ENCODE measurements at places on chromosomes 7 and 10.
A peak's percentile ranks its signal among the peaks of the same experiment; 100 is the strongest.

- no peaks in the 10 kb centered on the region for H3K36me3 ChIP-seq
- no peaks in the 10 kb centered on the region for H3K4me1 ChIP-seq
- H3K4me3 ChIP-seq = no peak overlapping the region
- H3K27me3 ChIP-seq = no peaks in the 10 kb centered on the region
- no peak for DNase-seq
These were observed 73.5 kb upstream of the VIPR2 start for GRCh38 chr7:159218170-159218569.

GRCh38 chr7:115191526-115191925 is 269.6 kb downstream of the MDFIC start:
- no peak for DNase-seq
- no peak overlapping the region for H3K27ac ChIP-seq
- H3K4me1 ChIP-seq = no peaks in the 10 kb centered on the region

- H3K27me3 ChIP-seq = peaks cover 14% of the 10 kb centered on the region
- H3K27ac ChIP-seq = no peak overlapping the region
- H3K36me3 ChIP-seq = peaks cover 1% of the 10 kb centered on the region
- DNase-seq = no peak
- peaks cover 5% of the 10 kb centered on the region for H3K4me1 ChIP-seq
These were observed 61.9 kb upstream of the NKX6-2 start for GRCh38 chr10:132847856-132848255.

GRCh38 chr10:60461688-60462087 is 72.0 kb upstream of the ANK3 start:
- peaks cover 4% of the 10 kb centered on the region for H3K27me3 ChIP-seq
- H3K4me1 ChIP-seq = peaks cover 35% of the 10 kb centered on the region
- no peak overlapping the region for H3K4me3 ChIP-seq
- H3K36me3 ChIP-seq = no peaks in the 10 kb centered on the region
- no peak for DNase-seq

GRCh38 chr10:33109788-33110469 is 151.9 kb upstream of the ITGB1 start:
- peaks cover 26% of the 10 kb centered on the region for H3K27me3 ChIP-seq
- peaks cover 29% of the 10 kb centered on the region for H3K4me1 ChIP-seq
- H3K27ac ChIP-seq = no peak overlapping the region
- no peak overlapping the region for H3K4me3 ChIP-seq
- no peak for DNase-seq

- H3K36me3 ChIP-seq = peaks cover 4% of the 10 kb centered on the region
- H3K4me1 ChIP-seq = no peaks in the 10 kb centered on the region
- H3K27me3 ChIP-seq = peaks cover 5% of the 10 kb centered on the region
- no peak for DNase-seq
- no peak overlapping the region for H3K4me3 ChIP-seq
These were observed 515.7 kb downstream of the TCERG1L start for GRCh38 chr10:130795819-130796218.

DNA sequence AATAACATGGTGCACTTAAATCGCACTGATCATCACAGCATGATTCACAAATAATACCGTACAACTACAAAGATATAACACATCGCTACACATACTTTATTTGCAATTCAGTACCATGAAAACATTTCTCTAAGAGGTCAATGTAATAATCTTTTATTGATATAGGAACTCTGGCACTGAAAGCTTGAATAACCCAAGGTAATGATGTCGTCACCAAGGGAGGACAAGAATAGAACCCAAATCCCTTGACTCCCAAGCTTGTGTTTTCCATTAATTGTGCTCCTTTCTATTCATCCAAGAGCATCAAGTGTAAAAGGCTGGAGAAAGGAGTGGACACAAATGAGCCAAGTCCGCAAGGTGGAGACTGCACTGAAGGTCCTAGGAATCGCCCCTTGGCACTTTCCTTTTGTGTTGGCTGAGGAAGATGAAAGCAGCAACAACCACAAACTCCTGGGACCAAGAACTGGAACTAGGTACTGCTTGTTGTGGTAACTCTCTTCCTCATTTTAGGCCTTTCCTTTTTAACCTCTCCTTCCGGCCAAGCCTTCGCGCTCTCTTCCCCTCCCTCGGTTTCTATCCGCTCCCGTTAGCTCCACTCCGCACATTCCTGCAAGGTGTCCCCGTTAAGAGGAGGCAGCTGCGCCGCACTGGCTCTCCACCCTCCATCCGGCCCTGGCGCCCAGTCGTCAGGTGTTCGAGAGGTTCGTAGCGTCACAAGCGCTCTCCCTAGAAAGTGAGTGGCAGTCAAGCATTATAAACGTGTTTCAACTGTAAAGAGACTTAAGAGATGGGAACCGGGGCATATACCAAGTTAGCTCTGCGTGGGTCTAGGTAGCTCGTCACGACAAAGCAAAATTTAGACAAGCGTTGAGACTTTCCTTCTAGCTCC is 1.0 kb upstream of the CBLL1 start:
- DNase-seq = no peak
- peaks cover 44% of the 10 kb centered on the region for H3K4me1 ChIP-seq
- no peaks in the 10 kb centered on the region for H3K27me3 ChIP-seq
- H3K36me3 ChIP-seq = peaks cover 7% of the 10 kb centered on the region

DNA sequence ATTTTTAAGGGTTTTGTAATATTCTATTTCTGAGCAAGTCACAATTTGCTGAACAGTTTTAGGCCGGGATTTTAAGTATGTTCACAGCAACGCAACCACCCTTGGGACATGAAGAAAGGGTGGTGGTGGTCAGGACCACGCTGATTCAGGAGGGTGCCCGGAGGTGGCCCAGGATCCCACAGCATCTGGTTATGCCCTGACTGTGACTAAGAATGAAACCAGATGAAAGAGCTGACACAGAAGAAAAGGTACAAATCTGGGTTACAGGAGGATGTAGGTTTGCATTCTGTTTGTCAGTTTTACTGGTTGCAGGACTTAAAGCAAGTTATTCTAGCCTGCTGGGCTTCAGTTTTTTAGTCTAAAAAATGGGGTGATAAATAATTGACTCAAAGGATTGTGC is 279.7 kb downstream of the CCSER2 start:
- H3K36me3 ChIP-seq = no peaks in the 10 kb centered on the region
- no peak for DNase-seq
- H3K27me3 ChIP-seq = peaks cover 4% of the 10 kb centered on the region

DNA sequence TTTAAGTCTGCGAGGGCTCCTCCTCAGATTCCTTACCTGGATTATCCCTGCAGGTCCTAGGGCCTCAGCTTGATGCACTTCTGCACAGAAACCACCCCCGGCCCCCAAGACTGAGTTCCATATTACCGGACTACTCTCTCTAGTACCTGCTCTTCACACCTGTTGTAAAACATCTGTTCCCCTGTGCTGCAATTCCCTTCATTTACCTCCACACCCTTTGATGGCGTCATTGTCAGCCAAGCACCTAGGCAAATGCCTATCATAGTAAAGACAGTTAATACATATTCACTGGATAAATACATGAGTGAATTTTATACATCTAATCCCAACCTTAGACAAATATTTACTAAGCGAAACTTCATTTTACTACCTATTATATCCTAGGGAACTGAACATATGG is 275.5 kb downstream of the PLXDC2 start:
- no peak overlapping the region for H3K4me3 ChIP-seq
- no peaks in the 10 kb centered on the region for H3K4me1 ChIP-seq
- no peaks in the 10 kb centered on the region for H3K36me3 ChIP-seq
- no peak for DNase-seq

GRCh38 chr7:11587048-11587447 is 244.9 kb downstream of the THSD7A start:
- H3K4me1 ChIP-seq = no peaks in the 10 kb centered on the region
- no peaks in the 10 kb centered on the region for H3K27me3 ChIP-seq
- no peaks in the 10 kb centered on the region for H3K36me3 ChIP-seq
- no peak overlapping the region for H3K27ac ChIP-seq
- DNase-seq = no peak

DNA sequence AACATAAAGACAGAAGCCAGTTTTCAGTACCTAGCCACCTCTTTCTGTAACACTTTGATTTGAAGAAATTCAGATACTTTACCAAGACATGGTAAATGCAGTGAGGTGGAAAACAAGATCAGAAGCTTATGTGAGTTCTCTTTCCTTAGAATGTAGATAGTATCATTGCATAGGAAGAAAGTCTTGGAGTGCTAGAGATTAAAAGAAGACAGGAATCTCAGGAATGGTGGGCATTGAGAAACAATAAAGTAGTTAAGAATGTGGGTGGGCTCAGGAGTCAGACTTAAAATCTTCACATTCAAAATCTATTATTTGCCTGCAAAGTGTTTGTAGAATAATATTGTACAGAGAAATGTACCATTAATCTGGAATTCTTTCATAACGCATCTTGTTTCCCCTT is 58.9 kb downstream of the POLL start:
- H3K4me1 ChIP-seq = no peaks in the 10 kb centered on the region
- peaks cover 3% of the 10 kb centered on the region for H3K36me3 ChIP-seq
- peaks cover 2% of the 10 kb centered on the region for H3K27me3 ChIP-seq
- H3K27ac ChIP-seq = no peak overlapping the region

DNA sequence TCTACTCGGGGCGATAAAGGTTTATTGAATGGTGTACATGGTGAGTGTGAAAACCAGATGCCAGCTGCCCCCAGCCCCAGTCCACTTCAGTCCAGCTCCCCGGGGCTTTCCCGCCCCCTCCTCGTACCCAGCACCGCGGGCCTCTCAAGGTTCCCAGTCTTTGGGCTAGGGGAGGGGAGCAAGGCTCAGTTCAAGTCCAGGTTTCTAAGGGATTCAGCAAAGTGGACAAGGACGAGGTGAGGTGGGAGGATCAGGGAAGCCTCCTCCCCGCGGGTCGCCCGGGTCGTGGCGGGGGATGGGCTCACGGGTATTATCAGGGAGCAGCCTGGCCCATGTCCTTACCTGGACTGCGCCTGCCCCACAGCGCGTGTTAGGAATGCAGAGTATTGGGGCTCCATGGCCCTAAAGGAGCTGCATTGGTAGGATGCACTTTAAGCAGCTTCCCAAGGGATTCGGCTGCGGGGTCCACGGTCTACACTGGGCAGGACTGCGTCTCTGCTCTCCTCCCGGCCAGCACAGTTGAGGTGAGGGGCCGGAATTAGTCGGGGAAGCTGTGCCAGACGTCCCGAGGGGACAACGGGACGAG is 541 bp upstream of the PFKFB3 start:
- H3K27me3 ChIP-seq = no peaks in the 10 kb centered on the region
- H3K27ac ChIP-seq = no peak overlapping the region
- peaks cover 23% of the 10 kb centered on the region for H3K4me1 ChIP-seq
- no peak for DNase-seq
- no peaks in the 10 kb centered on the region for H3K36me3 ChIP-seq

DNA sequence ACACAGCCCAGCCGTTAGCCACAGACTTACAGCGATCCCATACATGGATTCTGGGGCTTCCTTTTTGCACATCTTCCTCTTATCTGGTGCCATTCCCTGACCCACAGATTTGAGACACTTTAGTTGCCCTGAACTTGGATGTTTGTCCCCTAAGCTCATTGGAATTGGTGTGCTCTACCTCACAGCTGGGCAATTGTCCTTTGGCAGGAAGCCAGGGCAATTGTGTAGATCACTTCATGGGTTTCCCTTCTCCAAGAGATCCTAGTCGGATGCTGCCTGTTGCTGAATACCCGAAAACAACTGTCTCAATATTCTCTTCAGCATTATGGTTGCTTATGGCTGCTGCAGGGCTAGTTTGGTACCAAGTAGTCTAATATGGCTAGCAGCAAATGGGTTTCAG is 470.7 kb upstream of the MKI67 start:
- no peak overlapping the region for H3K27ac ChIP-seq
- no peak overlapping the region for H3K4me3 ChIP-seq
- DNase-seq = no peak

DNA sequence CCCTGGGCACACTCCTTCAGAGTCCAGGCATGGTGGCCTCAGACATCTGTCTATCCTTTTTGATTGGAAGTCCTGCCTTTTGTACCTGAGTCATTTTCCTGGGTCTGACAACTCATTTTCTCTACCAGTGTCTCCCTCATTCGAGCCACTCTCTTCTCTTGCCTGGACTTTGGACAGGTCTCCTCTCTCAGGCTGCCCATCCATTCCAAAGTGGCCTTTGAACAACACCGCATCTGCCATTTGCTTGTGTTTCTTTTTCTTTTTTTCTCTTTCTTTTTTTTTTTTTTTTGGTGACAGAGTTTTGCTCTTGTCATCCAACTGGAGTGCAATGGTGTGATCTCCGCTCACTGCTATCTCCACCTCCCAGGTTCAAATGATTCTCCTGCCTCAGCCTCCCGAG is 142.1 kb upstream of the COBL start:
- H3K4me1 ChIP-seq = no peaks in the 10 kb centered on the region
- no peaks in the 10 kb centered on the region for H3K36me3 ChIP-seq
- H3K4me3 ChIP-seq = no peak overlapping the region
- DNase-seq = no peak

DNA sequence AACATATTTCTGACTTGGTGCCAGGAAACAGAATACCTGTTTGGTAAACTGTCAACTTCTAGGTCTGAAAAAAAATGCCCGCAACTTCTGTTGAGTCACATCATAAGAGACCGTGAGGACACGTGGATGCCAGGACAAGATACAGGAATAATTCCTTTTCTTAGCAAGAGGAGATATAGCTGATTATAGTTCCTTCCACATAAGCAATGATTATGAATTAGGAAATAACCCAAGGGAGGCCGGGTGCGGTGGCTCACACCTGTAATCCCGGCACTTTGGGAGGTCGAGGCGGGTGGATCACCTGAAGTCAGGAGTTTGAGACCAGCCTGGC is 75.2 kb downstream of the CDC123 start:
- no peak for DNase-seq
- no peak overlapping the region for H3K27ac ChIP-seq
- no peak overlapping the region for H3K4me3 ChIP-seq
- peaks cover 7% of the 10 kb centered on the region for H3K27me3 ChIP-seq
- peaks cover 7% of the 10 kb centered on the region for H3K4me1 ChIP-seq

- H3K4me3 ChIP-seq = peak overlapping the region; percentile 72
- no peaks in the 10 kb centered on the region for H3K36me3 ChIP-seq
- H3K4me1 ChIP-seq = peaks cover 38% of the 10 kb centered on the region
These were observed 293.7 kb downstream of the FZD1 start for GRCh38 chr7:91557789-91558404.

- H3K27ac ChIP-seq = no peak overlapping the region
- H3K36me3 ChIP-seq = no peaks in the 10 kb centered on the region
- H3K4me3 ChIP-seq = no peak overlapping the region
- peaks cover 8% of the 10 kb centered on the region for H3K4me1 ChIP-seq
- DNase-seq = no peak
- H3K27me3 ChIP-seq = 0 out of 2 replicates have a peak, but pooled peaks cover 2% of the 10 kb centered on the region
These were observed 169.0 kb downstream of the AHR start for GRCh38 chr7:17467386-17467945.

GRCh38 chr7:150897502-150898474 is 45.5 kb downstream of the AOC1 start:
- no peaks in the 10 kb centered on the region for H3K36me3 ChIP-seq
- no peak overlapping the region for H3K4me3 ChIP-seq
- DNase-seq = no peak
- H3K27ac ChIP-seq = no peak overlapping the region

- H3K27ac ChIP-seq = peak overlapping the region; percentile 29
- H3K4me1 ChIP-seq = peaks cover 51% of the 10 kb centered on the region
- DNase-seq = no peak
- no peak overlapping the region for H3K4me3 ChIP-seq
- H3K36me3 ChIP-seq = peaks cover 58% of the 10 kb centered on the region
These were observed 127.7 kb downstream of the ARHGAP22 start for GRCh38 chr10:48477141-48477540.

GRCh38 chr7:143243614-143244013 is 19.6 kb upstream of the GSTK1 start:
- H3K27me3 ChIP-seq = peaks cover 8% of the 10 kb centered on the region
- H3K4me3 ChIP-seq = no peak overlapping the region
- no peak overlapping the region for H3K27ac ChIP-seq
- no peak for DNase-seq
- peaks cover 37% of the 10 kb centered on the region for H3K4me1 ChIP-seq

GRCh38 chr10:35574924-35575352 is 30.2 kb upstream of the GJD4 start:
- peak overlapping the region; percentile 6 for H3K4me3 ChIP-seq
- H3K27ac ChIP-seq = peak overlapping the region; percentile 51
- DNase-seq = peak; percentile 84
- peaks cover 9% of the 10 kb centered on the region for H3K27me3 ChIP-seq
- peaks cover 24% of the 10 kb centered on the region for H3K36me3 ChIP-seq

Data from HFFc6 (cell line).